ENCODE measurements at places on chromosomes 1 and 21.
A peak's percentile ranks its signal among the peaks of the same experiment; 100 is the strongest.

- peak; percentile 69 for DNase-seq
Observed at GRCh38 chr1:228174482-228175315, 9.1 kb downstream of the IBA57 start.

DNA sequence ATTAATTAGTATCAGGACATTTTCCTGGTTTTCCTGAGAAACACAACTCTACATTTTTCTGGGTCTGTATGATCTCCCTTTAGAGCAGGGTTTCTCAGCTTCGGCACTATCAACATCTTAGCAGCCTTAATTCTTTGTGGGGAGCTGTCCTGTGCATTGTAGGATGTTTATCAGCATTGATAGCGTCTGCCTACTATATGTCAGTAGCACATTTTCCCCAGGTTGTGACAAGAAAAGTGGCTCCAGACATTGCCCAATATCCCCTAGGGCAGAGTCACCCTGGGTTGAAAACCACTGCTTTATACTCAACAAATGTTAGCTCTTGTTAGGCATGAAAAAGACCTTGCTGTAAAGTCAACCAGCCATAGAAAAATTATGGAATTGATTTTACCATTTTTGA lies 195.1 kb upstream of the FMN2 start:
- peak; percentile 42 for DNase-seq

GRCh38 chr1:69710484-69711189 lies 142.9 kb downstream of the LRRC7 start:
- no peak for DNase-seq

- DNase-seq: no peak
Observed at GRCh38 chr21:15029077-15029476, 35.7 kb downstream of the NRIP1 start.

GRCh38 chr1:37325010-37325409 lies 149.4 kb upstream of the ZC3H12A start:
- DNase-seq: no peak

DNA sequence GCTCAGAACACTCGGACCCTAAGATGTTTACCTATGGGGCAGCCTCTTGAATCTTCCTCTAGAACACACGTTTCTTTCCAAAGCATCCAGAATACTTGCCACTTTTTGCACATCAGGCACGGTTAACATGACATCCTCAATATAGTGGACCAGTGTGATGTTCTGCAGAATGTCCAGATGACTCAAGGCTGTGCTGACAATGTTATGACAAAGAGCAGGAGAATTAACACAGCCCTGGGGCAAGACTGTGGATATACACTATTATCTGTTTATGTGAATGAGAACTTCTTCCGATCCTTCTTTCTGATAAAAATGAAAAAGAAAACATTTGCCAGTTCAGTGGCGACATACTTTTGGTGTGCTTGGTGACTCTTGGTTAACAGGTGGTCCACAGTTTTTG lies 154.3 kb downstream of the PDE4B start:
- no peak for DNase-seq

GRCh38 chr1:27979151-27979858 lies 19.5 kb downstream of the XKR8 start:
- DNase-seq: peak; percentile 94
